Brain microvascular endothelial cell (primary cell): ENCODE measurements at places on chromosomes 16 and 17.

GRCh38 chr17:7929158-7930023 lies at the start of gene KCNAB3:
TSS of gene KCNAB3 (minus strand) at chr17:7929856. CDS start at chr17:7929435, 421 bp downstream.
- peak; percentile 68 for DNase-seq

GRCh38 chr17:76953946-76954345 lies 85.7 kb downstream of the MGAT5B start:
- no peak for DNase-seq

GRCh38 chr17:54935471-54935870 lies 33.0 kb downstream of the COX11 start:
- no peak for DNase-seq

DNA sequence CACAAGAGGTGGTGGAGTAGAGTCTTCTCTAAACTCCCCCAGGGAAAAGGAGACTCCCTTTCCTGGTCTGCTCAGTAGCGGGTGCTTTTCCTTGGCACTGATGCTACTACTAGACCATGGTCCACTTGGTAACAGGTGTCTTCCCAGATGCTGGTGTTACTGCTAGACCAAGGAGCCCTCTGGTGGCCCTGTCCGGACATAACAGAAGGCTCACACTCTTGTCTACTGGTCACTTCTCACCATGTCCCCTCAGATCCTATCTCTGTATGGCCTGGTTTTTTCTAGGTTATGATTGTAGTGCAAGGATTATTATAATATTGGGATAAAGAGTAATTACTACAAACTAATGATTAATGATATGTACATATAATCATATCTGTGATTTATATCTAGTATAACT lies 49.7 kb upstream of the ARL4D start:
- no peak for DNase-seq

GRCh38 chr17:49932901-49933300 lies 36.1 kb upstream of the DLX4 start:
- no peak for DNase-seq

GRCh38 chr16:85306071-85306792 lies 194.0 kb upstream of the CIBAR2 start:
- peak; percentile 81 for DNase-seq

DNA sequence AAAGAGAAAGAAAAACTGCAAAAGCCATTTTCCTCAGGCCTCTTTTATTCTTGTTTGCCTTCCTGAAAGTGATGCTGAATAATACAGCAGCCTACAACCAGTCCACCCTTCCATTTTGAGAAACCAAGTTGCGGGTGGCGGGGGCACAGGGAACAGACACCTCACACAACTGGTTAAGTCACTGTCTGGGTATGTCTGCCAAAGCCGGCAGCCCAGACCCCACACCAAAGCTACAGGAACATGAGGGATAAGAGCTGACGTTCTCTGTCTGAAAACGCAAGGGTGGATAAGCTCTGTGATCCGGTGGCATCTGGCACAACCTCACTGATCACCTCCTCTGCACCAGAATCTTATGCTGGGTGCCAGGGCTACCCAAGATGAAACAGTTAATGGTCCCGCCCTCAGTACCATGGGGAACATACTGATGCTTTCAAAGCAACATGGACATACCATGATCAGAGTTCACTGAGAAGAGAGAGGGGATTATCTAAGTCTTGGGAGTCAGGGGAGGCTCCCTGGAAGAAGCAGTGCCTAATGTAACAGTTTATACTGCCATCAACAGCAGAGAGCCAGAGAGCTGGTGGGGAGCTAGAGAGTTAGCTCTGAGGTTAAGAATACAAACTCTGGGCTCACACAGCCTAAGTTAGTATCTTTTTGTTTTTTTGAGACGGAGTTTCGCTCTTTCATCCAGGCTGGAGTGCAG lies 53.5 kb downstream of the ERCC4 start:
- no peak for DNase-seq

DNA sequence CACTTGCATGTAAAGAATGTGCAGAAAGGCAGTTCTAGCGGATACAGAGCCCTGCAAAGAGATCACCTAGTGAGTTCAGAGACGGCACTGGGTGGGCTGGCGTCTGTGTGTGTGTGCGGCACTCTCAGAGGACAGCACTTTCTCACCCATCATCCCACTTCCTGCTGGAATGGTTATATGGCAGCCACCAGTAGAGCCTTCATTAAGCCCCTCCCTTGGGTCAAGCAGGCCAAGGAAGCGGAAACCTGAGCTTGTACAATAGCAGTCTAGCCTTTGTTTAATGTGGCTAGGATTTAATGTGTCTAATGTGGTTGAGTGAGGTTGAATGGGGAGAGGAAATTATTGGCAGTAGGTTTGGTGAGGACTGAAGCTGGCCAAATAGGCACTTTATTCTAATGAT lies 88.3 kb upstream of the ELAC2 start:
- DNase-seq = no peak

- no peak for DNase-seq
These were observed 44.6 kb downstream of the SMIM36 start for GRCh38 chr17:55466671-55467070.

- no peak for DNase-seq
These were observed 13.6 kb downstream of the CDH15 start for GRCh38 chr16:89184933-89185794.

DNA sequence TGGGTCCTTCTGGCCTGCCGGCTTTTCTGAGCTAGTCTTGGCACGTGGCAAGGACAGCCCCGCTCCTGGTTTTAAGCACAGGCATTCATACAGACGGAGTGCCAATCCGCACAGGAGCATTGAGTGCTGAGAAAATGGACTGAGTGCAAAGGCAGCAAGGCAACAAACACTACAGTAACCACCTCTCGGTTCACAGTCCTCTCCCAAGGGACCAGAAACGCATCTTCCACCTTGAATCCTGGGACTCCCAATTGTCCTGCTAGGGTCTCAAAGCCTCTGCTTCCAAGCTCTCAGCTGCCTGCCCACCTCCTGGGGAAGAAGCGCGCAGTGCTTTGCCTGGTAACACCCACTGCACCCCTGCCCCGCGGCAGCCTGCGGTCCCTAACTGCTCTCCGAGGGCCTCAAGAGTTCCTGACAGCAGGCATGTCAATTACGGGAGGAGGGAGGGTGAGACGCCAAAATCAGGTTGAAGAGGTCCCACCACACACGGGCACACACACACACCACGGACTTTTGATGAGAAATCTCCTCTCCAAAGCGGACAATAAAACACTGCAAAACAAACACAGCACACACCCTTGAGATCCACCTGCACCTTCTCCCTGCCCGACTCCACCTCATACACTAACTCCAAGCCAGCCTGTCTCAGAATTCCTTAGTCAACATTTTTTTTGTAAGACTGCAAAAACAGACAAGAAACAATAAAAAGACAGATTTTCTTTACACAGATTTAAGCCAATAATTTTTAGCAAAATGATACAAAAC lies 15.0 kb downstream of the SLC16A3 start:
- DNase-seq = no peak

GRCh38 chr16:78300469-78300868 lies 201.0 kb downstream of the WWOX start:
- DNase-seq = no peak

- no peak for DNase-seq
These were observed 348.3 kb downstream of the C16orf95 start for GRCh38 chr16:86968866-86969265.

DNA sequence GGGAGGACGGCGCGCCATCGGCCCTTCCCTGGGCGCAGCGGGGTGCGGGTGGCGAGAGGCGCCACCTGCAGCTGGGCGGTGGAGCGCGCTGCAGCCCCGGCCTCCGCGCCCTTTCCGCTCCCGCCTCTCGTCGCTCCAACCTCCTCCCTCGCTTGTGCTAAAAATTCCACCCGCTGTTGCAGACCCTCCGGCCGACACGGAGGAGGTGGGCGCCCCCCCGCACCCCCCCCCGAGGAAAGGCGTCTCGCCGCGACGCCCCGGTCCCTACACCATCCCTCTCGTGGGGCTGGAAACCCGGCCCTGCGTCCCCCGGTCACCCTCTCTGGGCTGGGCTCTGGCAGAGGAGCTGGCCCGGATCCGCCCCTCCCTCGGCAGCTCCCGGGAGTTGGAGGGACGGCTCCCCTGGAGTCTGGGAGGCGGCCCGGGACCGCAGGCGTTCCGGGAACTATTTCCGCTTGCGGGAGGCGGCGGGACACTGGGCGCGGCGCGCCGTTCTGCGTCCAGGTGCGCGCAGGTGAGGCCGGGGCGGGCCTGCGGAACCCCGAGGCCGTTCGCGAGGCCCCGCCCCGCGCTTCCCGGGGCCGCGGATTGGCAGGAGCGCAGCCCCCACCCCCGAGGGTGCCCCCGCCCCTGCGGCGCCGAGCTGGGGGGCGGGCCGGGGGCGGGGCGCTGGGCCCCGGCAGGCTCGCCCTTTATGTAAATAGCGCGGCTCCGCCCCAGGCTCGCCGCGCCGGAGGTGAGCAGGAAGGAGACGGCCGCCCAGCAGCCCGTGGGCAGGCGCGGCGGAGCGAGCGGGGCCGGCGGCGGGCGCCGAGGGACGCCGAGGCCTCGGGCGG lies at the start of gene LLGL2:
Gene LLGL2, plus strand, starts transcription at position 728 of the 836 bp plus-strand sequence. CDS start 17,730 bp downstream, outside the sequence.
- DNase-seq = no peak

DNA sequence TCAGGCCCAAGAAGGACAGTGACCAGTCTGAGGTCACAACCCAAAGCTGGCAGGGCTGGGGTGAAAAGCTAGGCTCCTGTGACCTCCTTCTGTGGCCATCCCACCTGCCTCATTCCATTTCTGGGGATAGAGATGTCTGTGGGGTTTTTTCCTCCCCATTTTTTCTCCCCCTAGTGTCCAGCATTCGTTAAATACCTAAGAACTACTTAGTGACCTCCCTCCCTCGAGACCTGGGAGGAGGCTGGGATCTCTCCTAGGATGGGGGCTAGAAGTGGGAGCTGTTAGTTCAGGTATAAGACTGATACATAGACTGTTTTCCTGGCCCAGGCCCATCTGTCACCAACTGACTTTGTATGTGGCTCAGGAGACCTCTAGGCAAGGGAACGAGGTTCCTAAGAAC lies 20.5 kb upstream of the STAC2 start:
- DNase-seq = no peak

DNA sequence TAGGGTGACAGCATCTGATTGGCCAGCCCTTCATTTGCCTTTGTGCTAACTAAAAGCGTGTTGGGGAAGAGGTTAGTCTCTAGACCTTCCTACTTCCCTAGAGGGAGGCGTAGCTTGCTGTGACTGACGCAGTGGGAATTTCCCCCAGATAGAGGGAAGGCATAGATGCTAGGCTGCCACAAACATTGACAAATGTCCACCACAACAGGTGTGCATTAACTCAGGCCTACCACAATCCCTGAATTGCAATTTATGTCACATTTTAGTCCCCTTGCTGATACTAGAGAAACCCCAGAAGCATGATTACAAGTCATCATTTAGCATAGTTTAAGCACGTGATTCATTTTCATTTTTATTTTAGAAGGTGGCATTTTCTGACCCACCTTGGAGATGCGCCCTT lies 76.3 kb upstream of the WSB1 start:
- no peak for DNase-seq

DNA sequence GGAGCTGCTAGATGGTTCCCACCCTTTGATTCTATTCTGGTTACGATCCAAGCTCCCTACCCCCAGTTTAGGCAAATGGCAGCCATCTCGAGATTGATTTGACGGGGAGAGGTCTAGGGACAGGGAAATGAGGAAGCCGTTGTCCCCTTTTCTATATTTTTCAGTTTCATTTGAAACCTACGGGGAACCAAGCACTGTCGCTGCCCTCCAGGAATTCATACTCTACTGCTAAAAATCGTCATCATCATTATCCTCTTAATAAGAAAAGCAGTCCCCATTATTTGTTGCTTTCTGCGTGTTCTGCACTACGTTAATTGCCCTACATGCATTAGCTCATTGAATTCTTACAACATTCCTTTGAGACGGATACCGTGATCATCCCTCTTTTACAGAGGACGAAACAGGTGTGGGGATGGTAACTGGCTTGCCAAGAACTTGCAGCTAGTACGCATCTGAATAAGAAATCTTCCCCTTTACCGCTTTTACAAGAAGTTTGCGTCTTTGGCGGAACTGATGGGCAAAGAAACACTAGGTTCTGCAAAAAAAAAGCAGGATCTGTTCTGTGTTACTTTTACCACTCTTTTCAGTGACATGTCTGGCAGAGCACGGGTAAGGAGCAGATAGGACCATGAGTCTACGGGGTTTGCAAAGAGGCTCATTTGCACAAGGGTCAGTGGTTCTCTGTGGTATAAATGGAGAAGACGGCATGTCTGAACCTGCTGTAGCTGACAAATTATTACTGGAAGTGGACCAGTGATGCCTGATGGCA lies 1.1 kb downstream of the CCP110 start:
- DNase-seq = no peak

DNA sequence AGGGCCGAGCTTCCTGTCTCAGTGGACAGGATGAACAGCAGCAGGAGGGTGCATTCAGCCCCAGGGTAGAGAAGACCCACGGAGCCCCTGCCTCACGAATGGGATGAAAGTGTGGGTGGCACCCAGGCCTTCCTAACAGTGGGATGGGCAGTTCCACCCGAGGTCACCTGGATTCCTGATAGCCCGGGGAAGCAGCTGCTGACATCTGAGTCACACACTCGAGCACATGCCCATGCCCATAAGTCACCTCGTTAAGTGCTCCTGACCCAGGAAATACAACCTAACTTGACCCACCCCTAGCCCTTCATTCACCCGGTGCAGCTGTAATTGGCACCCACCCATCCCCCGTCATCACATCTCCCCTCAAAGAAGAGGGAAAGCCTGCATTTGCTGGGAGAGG lies 85.3 kb upstream of the FOXF1 start:
- DNase-seq = no peak

GRCh38 chr16:52497067-52497816 lies 49.7 kb downstream of the TOX3 start:
- DNase-seq = no peak

- DNase-seq = no peak
These were observed 18.0 kb downstream of the PIK3R6 start for GRCh38 chr17:8849311-8850041.

- no peak for DNase-seq
These were observed 15.1 kb downstream of the CRYM start for GRCh38 chr16:21262779-21263639.

DNA sequence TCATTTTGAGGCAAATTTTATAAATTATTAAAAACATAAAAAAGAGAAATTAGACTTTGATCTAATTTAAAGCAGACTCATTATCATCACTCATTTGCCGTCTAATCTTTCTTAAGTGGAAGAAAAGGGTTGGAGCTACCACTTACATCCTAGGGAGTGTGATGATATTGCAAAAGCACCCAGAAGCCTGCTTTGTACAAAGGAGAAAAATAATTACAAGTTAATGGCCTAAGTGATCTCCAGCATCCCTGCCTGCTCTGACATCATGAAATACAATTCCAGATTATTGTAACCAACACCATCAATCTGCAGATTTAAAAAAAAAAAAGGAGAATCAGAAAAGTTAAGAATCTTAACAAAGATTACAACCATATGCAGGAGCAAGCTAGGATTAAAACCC lies 260.2 kb downstream of the GRIN2A start:
- no peak for DNase-seq

DNA sequence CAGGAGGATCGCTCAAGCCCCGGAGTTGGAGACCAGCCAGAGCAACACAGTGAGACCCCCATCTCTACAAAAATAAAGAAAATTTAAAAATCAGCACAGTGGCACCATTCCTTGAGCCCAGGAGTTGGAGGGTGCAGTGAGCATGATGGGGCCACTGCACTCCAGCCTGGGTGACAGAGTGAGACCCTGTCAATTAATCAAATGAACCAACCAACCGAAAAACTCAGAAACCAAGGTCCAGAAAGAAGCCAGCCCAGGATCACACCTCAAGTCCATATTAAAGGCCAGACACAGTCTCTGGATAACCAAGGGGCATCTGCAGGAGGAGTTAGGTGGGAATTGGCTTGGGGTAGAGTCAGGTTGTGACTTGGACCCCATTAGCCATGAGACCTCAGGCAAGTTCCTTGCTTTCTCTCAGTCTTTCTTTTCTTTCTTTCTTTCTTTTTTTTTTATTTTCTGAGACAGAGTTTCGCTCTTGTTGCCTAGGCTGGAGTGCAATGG lies 2.4 kb downstream of the HSD17B1 start:
- no peak for DNase-seq
